ENCODE measurements at places on chromosomes 11 and 22.

DNA sequence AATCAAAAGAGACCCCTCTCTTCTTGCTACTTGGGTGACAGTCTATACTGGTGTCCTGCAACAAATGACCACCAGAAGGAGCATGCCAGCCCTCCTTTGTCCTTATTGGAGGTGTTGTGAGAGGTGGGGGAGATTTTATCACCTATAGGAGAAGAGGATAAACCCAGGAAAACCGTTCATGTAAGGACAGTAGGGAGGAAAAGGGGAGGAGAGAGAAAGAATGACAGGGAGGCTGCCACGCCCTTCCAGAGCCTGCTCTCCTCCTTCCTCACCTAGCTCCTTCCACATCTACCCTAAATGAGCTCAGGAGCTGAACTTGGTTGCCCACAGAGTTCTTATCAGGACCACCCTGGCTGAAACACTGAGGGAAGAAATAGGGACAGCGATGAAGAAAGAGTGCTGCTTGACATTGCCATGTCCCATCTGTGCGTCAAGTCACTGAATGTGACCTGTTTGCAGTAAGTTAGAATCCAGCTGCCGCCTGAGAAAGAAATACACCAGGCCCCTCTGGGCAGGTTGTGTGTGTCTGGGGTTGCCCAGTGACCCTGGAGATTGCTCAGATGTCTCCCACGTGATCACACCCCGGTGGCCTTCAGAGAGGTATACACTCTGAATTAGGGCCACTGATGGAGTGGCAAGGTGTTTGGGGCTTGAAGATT is 40.4 kb upstream of the ETS1 start:
- DNase-seq = no peak

DNA sequence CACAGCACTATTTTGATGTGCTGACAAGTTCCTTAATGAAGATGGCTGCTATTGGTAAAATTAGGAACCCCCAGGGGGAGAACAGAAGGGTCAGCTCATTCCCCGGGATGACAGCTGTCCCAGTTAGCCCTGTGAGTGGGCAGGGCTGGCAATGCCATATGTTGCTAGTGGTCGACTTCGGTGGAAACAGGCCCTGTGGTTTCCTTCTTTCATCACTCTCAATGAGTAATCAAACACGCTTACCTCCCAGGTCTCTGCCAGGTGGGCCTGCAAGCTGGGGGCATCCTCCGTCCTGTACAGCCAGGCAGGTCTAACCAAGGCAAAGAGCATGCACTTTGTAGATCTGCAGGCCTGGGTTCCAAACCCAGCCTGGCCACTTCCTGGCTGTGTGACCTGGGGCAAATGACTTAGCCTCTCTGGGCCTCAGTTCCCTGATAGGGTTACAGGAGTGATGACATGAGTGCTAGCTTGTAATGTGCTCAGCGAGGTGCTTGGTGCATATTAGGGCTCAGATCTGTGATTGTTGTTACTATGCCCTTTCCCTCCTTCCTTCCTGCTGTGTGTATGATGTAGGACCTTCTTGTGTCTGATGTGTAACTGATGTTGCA is 85.2 kb downstream of the TSPAN18 start:
- no peak for DNase-seq

- no peak for DNase-seq
Measured at GRCh38 chr11:42407341-42407740, 904.5 kb upstream of the API5 start.

GRCh38 chr22:36562261-36562835 is 33.4 kb upstream of the EIF3D start:
- DNase-seq = no peak

- DNase-seq = no peak
Measured at GRCh38 chr11:22197139-22198005, 4.5 kb downstream of the ANO5 start.

- no peak for DNase-seq
Measured at GRCh38 chr11:93498161-93498560, 45.0 kb downstream of the SMCO4 start.

- DNase-seq = no peak
Measured at GRCh38 chr11:2293984-2294925, 7.5 kb downstream of the C11orf21 start.

- DNase-seq = no peak
Measured at GRCh38 chr11:18455686-18456372, at the start of gene LDHAL6A. TSS of gene LDHAL6A (plus strand) at chr11:18455856. CDS start at chr11:18456681, 825 bp downstream.

DNA sequence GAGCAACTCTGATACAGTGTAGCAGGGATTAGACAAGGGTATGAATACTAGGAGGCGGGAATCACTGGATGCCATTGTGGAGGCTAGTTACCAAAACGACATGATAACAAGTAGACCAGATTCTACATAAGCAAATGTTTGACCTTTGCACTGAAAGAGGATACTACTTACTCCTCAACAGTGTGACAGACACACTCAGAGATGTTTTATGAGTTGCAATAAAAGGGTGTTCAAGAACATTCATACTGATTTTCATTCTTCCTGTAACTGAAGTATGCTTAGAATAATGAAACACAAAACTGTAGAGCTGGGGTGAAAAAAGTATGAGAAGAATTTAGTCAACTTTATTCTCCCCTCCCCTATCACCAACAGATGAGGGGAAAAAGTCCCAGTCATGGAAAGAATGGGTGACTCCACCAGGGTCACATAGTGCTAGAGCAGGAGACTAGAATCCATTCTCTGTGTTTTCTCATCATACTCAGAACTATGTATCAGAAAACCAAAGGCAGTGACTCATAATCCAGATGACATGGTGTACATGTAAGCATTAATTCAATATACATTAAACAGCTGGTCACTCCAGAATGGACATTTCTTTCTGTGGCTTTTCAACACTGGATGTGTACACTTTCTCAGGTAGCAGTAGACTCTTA is 32.8 kb downstream of the ARHGAP20 start:
- no peak for DNase-seq

- DNase-seq = no peak
Measured at GRCh38 chr11:121864660-121865059, 251.4 kb downstream of the BLID start.

GRCh38 chr11:73210916-73211667 is 7.0 kb upstream of the P2RY2 start:
- DNase-seq = no peak

DNA sequence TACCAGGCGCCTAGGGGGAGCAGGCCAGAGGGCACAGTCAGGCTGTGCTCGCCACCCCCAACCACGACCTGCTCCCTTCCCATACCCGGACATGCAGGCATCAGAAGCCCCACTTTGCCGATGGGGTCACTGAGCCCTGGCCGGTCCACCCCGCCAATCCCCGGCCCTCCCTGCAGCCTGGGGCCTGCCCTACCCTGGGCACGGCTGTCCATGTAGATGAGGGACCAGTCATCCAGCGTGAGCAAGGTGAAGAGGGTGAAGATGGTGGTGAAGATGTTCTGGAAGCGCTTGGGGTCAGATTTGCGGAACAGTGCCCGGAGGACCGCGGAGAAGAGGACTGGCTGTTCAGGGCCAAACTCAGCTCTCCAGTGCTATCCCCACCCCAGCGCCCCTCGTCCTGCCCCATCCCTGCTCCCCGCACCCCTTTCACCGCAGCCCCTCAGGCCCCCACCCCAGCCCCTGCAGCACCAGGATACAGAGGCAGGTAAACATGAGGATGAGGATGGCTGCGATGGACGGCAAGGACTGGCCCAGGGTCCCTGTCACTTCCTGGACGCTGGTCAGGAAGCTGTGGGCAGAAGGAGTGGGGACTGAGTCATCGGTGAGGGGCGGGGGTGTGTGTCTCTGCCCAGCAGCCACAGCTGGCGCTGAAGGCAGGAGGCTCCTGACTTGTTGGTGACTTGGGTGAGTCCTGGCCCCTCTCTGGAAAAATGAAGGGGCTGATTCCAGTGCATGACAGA is 5.5 kb downstream of the CATSPER1 start:
- DNase-seq = no peak

- no peak for DNase-seq
Measured at GRCh38 chr11:133078012-133078411, 454.3 kb downstream of the OPCML start.

DNA sequence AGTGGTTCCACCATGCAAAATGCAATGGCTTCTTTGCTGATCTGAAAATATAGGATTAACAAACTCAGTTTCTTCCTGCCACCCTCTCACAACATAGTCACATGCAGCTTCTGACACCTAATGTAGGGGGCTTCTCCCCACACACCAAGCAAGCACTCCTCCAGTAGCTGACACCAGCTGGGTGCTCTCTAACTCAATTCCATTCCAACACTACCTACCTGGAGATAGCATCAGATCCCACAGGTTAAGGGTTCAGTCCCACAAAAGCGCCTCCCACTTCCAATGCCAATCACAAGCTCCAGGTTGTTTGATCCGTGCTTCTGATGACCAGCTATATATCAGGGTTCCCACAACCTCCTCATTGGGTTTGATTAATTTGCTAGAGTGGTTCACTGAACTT is 31.8 kb upstream of the NNMT start:
- no peak for DNase-seq

DNA sequence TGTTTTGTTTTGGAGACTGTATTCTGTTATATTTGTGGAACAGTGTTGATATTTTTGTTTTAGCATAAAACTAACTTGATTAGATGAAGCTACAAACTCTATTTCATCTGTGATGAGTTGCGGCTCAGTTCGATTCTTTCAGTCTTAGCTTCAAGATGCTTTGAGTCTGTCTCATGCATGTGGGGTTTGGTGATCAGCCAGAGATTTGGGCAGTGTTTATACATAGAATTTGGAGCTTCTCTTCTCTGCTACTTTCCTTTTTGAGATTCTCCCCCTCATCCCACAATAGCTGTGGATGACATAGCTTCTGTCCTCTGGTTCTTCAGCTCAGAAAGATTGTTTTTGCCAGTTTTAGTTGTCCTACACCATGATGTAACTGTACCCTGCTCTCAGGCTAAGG is 90.4 kb downstream of the ARHGAP20 start:
- DNase-seq = no peak

GRCh38 chr11:27611947-27612455 is 88.3 kb downstream of the BDNF start:
- DNase-seq = no peak

GRCh38 chr22:31248965-31249958 is 37.2 kb downstream of the LIMK2 start:
- DNase-seq = no peak

GRCh38 chr22:23478175-23478574 is 101.9 kb downstream of the IGLL1 start:
- DNase-seq = no peak

GRCh38 chr11:102276783-102277182 is 40.5 kb upstream of the BIRC3 start:
- no peak for DNase-seq

- DNase-seq = no peak
Measured at GRCh38 chr11:114169821-114170220, 110.3 kb downstream of the ZBTB16 start.

- no peak for DNase-seq
Measured at GRCh38 chr11:12834166-12834565, 159.9 kb downstream of the TEAD1 start.

- DNase-seq = no peak
Measured at GRCh38 chr22:22061085-22062077, 78.8 kb upstream of the TOP3B start.

DNA sequence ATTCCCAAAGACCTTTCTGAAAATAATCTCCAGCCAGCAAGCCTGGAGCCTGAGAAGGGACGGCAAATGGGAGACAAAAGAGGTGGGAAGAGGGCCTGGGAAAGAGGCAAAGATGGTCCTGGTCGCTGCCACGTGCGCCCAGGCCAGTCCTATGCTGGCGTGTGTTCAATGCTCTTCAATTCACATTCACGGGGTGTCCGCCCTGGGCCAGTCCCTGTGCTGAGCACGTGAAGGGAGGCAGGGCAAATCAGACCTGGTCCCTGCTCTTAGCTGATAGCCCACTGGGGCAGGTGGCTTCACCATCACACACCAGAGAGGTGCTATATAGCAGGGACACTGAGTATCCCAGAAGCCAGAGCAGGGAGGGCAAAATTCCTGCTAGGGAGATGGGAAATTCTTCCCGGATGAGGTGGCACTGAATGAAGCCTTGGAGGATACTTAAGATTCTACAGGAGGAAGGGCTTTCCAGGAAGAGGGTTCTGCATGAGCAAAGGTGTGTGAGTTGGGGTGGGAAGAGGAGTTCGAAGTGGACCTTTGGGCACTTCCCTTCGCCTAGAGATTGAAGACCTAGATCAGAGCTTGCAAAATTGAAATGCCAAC is 148.2 kb downstream of the CHST1 start:
- DNase-seq = no peak

- no peak for DNase-seq
Measured at GRCh38 chr11:843818-844692, 1.4 kb downstream of the TSPAN4 start.

DNA sequence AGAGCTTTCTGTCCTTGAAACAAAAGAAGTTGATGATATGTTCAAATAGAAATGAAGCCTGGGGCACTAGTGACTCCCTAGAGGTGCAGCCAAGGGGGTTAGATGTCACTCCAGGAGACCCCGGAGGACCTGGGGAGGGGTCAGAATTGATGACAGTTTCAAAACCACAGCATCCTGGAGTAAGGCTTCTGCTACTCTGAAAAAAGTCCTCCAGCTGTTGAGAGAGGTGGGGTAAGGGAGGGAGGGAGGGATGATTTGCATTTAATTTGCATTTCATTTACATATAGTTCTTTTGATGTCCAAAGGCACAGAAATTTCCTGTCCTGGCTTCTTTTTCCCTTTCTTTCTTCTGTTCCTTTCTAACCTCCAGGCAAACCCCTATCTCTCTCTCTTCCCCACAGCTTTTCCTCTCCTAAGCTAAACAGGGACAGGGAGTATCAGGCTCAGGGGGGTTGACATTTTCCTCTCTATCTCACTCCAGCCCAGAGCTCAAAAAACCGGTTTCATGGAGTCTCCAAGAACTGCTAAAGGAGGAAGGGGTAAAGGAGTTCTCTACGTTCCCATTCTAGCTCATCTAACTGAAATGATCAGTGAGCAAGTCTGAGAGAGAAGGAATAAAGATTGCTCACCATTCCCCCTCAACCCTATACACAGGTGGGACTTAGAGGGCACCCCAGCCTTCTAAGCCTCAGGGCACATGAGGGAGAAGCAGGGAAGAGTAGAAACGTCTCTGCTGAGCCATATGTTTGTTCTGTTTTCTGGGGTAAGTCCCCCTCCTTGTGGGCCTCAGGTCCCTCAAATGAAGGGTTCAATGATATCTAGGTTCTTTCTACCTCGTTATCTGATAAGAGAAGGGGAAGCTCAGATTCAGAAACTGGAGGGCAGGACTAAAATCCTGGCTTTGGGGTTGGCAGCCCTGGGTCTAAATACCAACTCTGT is 3.5 kb upstream of the POU2F3 start:
- no peak for DNase-seq

DNA sequence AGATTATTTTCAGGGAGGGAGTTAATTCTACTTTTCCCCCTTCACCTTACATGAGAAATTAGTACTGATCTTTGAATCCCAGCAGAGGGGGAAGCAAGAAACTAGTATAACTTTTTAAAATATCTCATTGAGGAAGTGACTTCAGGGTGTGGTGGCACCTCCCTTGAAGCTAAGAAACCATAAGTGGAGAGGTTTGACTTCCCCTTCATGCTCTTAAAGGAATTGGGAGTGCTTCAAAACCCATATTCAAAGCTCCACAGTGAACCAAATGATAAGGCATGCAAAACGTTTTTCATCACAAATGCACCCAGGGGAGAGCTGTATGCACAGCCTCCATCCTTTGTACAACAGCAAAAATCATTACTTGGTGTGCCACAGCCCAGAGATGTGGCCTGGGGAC is 540 bp downstream of the MS4A14 start:
- DNase-seq = no peak

GRCh38 chr22:38202437-38203089 is 769 bp downstream of the MAFF start:
- DNase-seq = no peak

Measured in activated CD8-positive, alpha-beta memory T cell treated with anti-CD3 and anti-CD28 coated beads for 4 hours (primary cell).